Activated naive CD4-positive, alpha-beta T cell treated with anti-CD3 and anti-CD28 coated beads, Interleukin-2, amount 10 ng/mL, durations not matched to agents 7 days and 5 days (primary cell): ENCODE measurements at places on chromosomes 1 and 21.

DNA sequence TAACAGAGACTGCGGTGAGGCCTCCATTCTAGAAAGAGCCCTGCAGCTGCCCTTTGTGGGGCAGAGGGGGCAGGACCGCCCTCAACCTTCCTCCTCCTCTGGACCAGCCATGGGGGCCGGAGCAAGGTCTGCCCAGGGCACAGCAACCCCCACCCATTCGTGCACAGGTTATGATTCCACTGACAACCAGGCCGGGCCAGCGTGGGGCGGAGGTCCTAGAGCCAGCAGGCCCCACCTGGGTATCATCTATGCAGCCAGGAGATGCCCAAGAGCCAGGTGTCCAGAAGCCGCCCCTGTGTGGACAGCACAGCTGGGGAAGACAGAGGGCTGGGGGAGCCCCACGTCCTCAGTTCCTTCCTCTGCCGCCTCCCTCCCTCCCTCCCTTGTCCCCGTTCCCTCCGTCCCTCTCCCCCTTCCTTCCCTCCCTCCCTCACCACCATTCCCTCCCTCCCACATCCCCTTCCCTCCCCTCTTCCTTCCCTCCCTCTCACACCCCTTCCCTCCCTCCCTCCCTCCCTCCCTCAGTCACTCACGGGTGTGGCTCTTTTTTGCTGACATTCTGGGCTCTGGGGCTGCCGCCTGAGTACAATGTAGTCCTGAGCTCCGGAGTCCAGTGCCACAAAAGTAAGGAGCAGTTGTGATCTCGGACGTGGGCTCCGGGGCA, 12.3 kb downstream of the RNF223 start:
- peaks cover 49% of the 10 kb centered on the region for H3K4me1 ChIP-seq
- H3K27ac ChIP-seq = no peak overlapping the region
- peak overlapping the region; percentile 37 for H3K4me3 ChIP-seq
- peaks cover 58% of the 10 kb centered on the region for H3K27me3 ChIP-seq
- H3K36me3 ChIP-seq = no peaks in the 10 kb centered on the region

DNA sequence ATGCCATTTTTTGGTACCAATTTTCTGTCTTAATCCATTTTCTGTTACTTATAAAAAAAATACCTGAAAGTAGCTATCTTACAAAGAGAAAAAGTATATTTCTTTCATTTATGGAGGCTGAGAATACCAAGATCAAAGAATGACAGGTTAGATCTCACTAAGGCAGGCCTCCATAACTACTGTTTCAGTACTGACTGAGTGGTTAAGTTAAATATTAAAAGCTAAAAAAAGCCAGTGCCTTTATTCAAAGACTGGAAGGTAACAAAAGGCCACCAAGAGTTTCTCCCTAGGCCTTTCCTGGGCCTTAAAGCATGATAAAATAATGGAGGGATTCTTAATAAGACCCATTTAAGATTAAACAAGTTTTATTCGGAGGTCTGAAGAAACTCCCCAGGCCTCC, 687.7 kb upstream of the ADGRL4 start:
- H3K27me3 ChIP-seq = no peaks in the 10 kb centered on the region
- H3K4me1 ChIP-seq = no peaks in the 10 kb centered on the region
- no peaks in the 10 kb centered on the region for H3K36me3 ChIP-seq
- no peak overlapping the region for H3K4me3 ChIP-seq

- peak overlapping the region; percentile 58 for H3K4me3 ChIP-seq
- peaks cover 16% of the 10 kb centered on the region for H3K4me1 ChIP-seq
- no peak overlapping the region for H3K27ac ChIP-seq
- DNase-seq = no peak
- peaks cover 70% of the 10 kb centered on the region for H3K27me3 ChIP-seq
Measured at GRCh38 chr1:35708441-35708921, 10.2 kb downstream of the C1orf216 start.

- H3K4me1 ChIP-seq = no peaks in the 10 kb centered on the region
- H3K4me3 ChIP-seq = no peak overlapping the region
- peaks cover 3% of the 10 kb centered on the region for H3K36me3 ChIP-seq
- DNase-seq = no peak
Measured at GRCh38 chr1:234683861-234684632, 74.1 kb upstream of the IRF2BP2 start.

- no peak overlapping the region for H3K4me3 ChIP-seq
- H3K27ac ChIP-seq = no peak overlapping the region
- H3K4me1 ChIP-seq = no peaks in the 10 kb centered on the region
- H3K36me3 ChIP-seq = no peaks in the 10 kb centered on the region
- H3K27me3 ChIP-seq = peaks cover 28% of the 10 kb centered on the region
Measured at GRCh38 chr1:155105604-155106011, 22.1 kb upstream of the EFNA1 start.

GRCh38 chr1:242449661-242450060, 74.8 kb downstream of the PLD5 start:
- no peak for DNase-seq
- no peaks in the 10 kb centered on the region for H3K4me1 ChIP-seq
- H3K27me3 ChIP-seq = no peaks in the 10 kb centered on the region
- no peaks in the 10 kb centered on the region for H3K36me3 ChIP-seq
- H3K4me3 ChIP-seq = no peak overlapping the region

- no peak overlapping the region for H3K27ac ChIP-seq
- no peaks in the 10 kb centered on the region for H3K36me3 ChIP-seq
- H3K4me3 ChIP-seq = no peak overlapping the region
- H3K4me1 ChIP-seq = peaks cover 15% of the 10 kb centered on the region
Measured at GRCh38 chr1:185369786-185370185, 52.7 kb upstream of the IVNS1ABP start.

- peaks cover 53% of the 10 kb centered on the region for H3K27me3 ChIP-seq
- no peak overlapping the region for H3K4me3 ChIP-seq
- H3K27ac ChIP-seq = no peak overlapping the region
- no peaks in the 10 kb centered on the region for H3K4me1 ChIP-seq
- no peaks in the 10 kb centered on the region for H3K36me3 ChIP-seq
Measured at GRCh38 chr1:119656410-119656955, 8.4 kb upstream of the ZNF697 start.

DNA sequence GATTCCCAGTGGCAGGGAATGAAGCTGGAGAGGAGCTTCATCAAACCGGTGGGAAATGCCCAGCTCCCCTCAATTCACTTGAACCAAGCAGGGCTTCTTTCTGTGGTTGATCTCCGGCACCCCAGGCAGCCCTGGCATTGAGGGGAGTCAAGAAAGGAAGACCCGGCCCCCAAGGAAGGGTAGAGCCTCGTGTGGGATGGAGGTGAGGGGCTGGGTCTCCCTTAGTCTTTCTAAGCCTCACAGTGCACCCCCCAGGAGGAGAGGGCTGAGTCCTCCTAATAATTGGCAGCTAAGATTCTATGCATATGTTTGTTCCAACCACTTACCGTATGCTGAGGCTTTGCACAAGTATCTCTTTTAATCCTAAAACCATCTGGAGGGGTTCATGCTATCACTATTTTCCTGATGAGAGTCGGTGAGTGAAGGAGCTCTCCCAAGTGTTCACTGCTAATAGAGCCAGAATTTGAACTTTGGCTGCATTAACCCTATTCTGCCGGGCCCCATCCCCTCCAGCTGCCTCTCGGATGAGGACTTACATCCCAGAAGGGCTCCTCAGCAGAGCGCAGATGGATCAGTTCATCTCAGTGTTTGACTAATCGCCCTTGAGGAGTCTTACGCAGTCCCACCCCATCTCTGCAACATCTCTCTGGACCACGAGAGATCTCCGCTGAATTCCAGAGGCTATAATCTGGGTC, 33.1 kb upstream of the TMEM51 start:
- H3K36me3 ChIP-seq = no peaks in the 10 kb centered on the region
- no peak overlapping the region for H3K4me3 ChIP-seq
- no peaks in the 10 kb centered on the region for H3K4me1 ChIP-seq
- DNase-seq = no peak

GRCh38 chr1:77047575-77047974, 171.7 kb downstream of the PIGK start:
- H3K4me1 ChIP-seq = peaks cover 16% of the 10 kb centered on the region
- no peak overlapping the region for H3K27ac ChIP-seq
- H3K4me3 ChIP-seq = no peak overlapping the region
- no peak for DNase-seq

- no peak for DNase-seq
- H3K27ac ChIP-seq = no peak overlapping the region
- H3K27me3 ChIP-seq = peaks cover 5% of the 10 kb centered on the region
- H3K4me3 ChIP-seq = no peak overlapping the region
Measured at GRCh38 chr1:3543076-3544039, 68.0 kb downstream of the MEGF6 start.

DNA sequence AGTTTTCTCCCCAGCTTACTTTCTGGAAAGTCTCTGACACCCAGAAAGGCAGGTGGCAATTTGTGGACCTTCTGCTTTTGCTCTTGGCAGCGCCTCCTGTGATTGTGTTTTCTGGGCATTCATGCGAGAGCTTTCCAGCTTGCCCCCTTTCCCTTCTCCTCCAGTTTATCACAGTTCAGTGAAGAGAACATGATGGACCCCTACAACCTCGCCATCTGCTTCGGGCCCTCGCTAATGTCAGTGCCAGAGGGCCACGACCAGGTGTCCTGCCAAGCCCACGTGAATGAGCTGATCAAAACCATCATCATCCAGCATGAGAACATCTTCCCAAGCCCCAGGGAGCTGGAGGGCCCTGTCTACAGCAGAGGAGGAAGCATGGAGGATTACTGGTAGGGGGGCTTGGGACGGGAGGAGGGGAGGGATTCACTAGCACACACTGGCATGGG, 24.3 kb upstream of the IKBKE start:
- peaks cover 38% of the 10 kb centered on the region for H3K36me3 ChIP-seq
- H3K27ac ChIP-seq = no peak overlapping the region
- H3K4me1 ChIP-seq = no peaks in the 10 kb centered on the region
- DNase-seq = no peak
- no peak overlapping the region for H3K4me3 ChIP-seq
- H3K27me3 ChIP-seq = no peaks in the 10 kb centered on the region

- H3K27ac ChIP-seq = no peak overlapping the region
- H3K4me1 ChIP-seq = no peaks in the 10 kb centered on the region
- H3K27me3 ChIP-seq = no peaks in the 10 kb centered on the region
- DNase-seq = no peak
- H3K4me3 ChIP-seq = no peak overlapping the region
Measured at GRCh38 chr1:164823486-164824279, 264.7 kb downstream of the PBX1 start.

DNA sequence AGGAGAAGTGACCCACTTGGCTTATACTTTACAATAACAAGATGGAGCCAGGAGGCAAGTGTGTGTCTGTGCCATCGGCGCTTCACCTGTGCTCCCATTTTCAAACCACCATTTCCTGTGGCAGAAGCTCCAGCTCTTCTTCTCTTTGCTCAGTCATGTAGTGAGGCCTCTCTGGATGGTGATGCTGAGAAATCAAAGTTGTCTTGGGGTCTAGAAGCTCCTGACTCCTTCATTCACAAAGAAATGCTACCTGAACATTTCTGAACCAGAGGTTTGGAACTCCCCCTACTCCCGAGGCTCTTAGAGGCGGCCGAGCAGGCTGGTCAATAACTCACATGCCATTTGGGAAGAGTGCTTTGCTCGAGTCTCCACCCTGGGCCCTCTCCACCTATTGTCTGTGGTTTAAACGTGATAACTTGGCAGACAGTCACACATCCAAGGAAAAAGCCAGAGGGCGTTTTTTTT, 18.0 kb downstream of the SLAMF1 start:
- peaks cover 82% of the 10 kb centered on the region for H3K36me3 ChIP-seq
- H3K27ac ChIP-seq = peak overlapping the region; percentile 97
- H3K4me3 ChIP-seq = peak overlapping the region; percentile 63
- DNase-seq = peak; percentile 57
- peaks cover 97% of the 10 kb centered on the region for H3K4me1 ChIP-seq
- no peaks in the 10 kb centered on the region for H3K27me3 ChIP-seq

- H3K27me3 ChIP-seq = no peaks in the 10 kb centered on the region
- no peak overlapping the region for H3K27ac ChIP-seq
- DNase-seq = no peak
- H3K36me3 ChIP-seq = no peaks in the 10 kb centered on the region
Measured at GRCh38 chr1:59767119-59767518, 47.6 kb upstream of the HOOK1 start.

- H3K4me3 ChIP-seq = no peak overlapping the region
- peak; percentile 82 for DNase-seq
- peaks cover 86% of the 10 kb centered on the region for H3K27me3 ChIP-seq
- no peak overlapping the region for H3K27ac ChIP-seq
Measured at GRCh38 chr1:10909697-10910680, 102.5 kb upstream of the TARDBP start.

DNA sequence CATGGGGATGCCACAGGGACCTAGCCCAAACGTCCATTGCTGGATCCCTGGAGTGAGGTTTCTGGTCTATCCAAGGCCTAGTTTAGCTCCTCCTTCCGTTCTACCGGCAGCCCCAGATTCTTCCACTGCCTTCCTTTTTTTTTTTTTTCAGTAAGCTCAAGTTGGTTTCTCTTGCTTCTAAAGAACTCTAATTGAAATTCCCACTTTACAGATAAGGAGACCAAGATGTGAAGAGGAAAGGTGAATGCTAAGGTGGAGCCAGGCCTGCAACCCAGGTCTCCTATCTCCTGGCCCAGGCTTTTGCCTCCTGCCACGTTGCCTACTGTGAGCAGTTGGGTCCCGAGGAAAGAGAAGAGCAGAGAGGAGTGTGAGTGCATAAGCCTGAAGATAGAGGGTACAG, 31.5 kb upstream of the CLIC4 start:
- peaks cover 7% of the 10 kb centered on the region for H3K27me3 ChIP-seq
- no peak overlapping the region for H3K27ac ChIP-seq
- no peak for DNase-seq

- H3K27me3 ChIP-seq = peaks cover 15% of the 10 kb centered on the region
- no peak overlapping the region for H3K27ac ChIP-seq
- peaks cover 23% of the 10 kb centered on the region for H3K36me3 ChIP-seq
- DNase-seq = peak; percentile 35
- no peak overlapping the region for H3K4me3 ChIP-seq
Measured at GRCh38 chr1:25692560-25692959, 76.0 kb downstream of the MAN1C1 start.

- peak overlapping the region; percentile 40 for H3K4me3 ChIP-seq
- H3K36me3 ChIP-seq = peaks cover 26% of the 10 kb centered on the region
- peak overlapping the region; percentile 96 for H3K27ac ChIP-seq
- no peak for DNase-seq
Measured at GRCh38 chr1:84861988-84862644, 30.9 kb downstream of the LPAR3 start.

DNA sequence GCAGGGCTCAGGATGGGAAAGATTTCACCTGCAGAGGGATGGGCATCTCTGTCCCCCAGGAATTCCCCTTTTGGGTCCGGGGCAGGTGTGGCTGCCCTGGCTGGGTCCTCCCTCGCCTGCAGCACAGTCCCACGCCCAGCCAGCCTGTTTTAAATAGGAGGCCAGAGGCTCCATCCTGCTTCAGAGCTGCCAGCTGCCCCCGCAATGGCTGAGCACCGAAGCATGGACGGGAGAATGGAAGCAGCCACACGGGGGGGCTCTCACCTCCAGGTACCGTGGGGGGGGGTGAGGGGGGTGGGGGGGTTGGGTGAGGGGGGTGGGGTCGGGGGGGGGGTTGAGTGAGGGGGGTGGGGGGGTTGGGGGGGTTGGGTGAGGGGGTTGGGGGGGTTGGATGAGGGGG, 3.6 kb downstream of the SCNN1D start:
- H3K4me3 ChIP-seq = no peak overlapping the region
- H3K27ac ChIP-seq = no peak overlapping the region
- H3K36me3 ChIP-seq = no peaks in the 10 kb centered on the region
- peaks cover 7% of the 10 kb centered on the region for H3K27me3 ChIP-seq
- DNase-seq = no peak

- DNase-seq = no peak
- no peaks in the 10 kb centered on the region for H3K4me1 ChIP-seq
- H3K4me3 ChIP-seq = no peak overlapping the region
- no peaks in the 10 kb centered on the region for H3K27me3 ChIP-seq
- H3K36me3 ChIP-seq = no peaks in the 10 kb centered on the region
- H3K27ac ChIP-seq = no peak overlapping the region
Measured at GRCh38 chr1:218983433-218983832, 190.2 kb upstream of the LYPLAL1 start.

- no peak overlapping the region for H3K4me3 ChIP-seq
- DNase-seq = peak; percentile 61
- H3K27me3 ChIP-seq = no peaks in the 10 kb centered on the region
- peaks cover 7% of the 10 kb centered on the region for H3K4me1 ChIP-seq
Measured at GRCh38 chr1:202135221-202135721, 9.3 kb downstream of the ARL8A start.
